NCI-H1048 (cell line): ENCODE measurements at places on chromosomes 2 and 18.

DNA sequence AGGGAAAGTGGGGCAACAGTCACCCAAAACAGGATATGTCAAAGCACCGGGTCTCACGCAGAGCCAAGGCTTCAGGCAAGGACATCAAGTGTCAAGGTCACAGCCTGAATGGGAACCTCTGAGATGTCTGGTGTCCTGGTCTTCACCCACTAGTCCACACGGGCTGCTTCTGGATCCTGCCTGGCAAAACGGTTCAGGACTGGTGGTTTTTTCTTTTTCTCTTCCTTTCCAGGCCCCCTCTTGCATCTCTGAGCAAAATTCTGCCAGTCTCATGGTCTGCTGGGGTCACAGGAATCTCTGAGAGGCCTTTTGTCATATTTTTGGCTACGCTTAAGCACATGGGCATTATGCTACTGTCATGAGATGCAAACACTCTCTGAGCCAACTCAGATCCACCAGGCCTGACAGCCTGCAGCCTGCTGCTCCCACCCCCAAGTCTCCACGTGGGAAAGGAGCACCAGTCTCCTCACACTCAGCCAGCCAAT is 518.2 kb upstream of the ZEB2 start:
- no peak for DNase-seq

DNA sequence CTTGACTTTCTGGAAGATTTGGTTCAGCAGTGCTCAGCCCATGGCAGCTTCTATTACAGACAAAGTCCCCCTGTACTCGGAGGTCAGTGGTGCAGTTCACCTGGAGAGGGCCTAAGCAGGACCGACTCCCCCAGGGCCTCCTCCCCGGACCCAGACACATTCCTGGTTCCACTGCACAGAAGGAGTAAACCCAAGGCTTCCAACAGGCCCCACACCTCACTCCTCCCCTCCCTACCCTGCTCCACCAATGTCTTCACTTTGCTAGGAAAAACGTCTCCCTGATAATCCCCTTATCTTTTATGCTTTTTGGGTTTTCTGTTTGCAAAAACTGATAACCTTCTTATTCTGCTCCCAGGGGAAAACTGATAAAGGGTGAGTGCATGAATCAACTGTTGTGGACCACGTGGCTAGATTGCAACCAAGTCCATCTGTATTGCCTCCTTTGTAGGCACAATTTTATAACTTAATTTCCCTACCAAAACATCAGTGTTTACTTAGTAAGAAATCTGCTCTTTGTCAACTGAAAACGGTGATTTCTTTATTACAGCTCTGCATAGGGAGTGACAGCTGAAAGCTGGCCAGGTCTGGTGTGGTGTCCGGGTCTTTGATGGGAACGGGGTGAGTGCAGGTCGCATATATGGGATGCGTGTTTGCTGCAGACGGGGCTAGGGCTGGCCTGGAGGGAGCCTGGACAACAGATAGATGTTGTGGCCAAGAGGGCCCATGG is 202.5 kb downstream of the GLI2 start:
- DNase-seq: no peak

DNA sequence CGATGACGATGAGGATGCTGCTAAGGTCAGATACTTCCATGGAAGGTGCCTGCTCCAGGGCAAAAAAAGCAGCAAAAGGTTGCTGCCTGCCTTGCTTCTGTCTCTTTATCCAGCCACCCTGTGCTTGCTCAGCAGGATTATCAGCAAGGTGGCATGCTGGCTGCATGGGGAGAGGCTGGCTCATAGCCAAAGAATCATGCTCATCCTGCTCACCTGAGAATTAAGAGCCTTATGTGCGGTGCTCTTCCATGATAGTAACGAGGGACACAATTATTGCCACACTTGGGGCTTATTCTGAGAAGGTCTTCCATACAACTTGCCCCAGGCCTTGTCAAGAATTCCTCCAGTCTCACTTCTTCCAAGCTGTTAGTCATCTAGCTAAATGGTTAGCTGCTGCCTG is 60.4 kb upstream of the SEC11C start:
- DNase-seq: no peak

- no peak for DNase-seq
These were observed 309.0 kb upstream of the CDH2 start for GRCh38 chr18:28485918-28486317.

- no peak for DNase-seq
These were observed 81.5 kb downstream of the EFEMP1 start for GRCh38 chr2:55842046-55842445.

DNA sequence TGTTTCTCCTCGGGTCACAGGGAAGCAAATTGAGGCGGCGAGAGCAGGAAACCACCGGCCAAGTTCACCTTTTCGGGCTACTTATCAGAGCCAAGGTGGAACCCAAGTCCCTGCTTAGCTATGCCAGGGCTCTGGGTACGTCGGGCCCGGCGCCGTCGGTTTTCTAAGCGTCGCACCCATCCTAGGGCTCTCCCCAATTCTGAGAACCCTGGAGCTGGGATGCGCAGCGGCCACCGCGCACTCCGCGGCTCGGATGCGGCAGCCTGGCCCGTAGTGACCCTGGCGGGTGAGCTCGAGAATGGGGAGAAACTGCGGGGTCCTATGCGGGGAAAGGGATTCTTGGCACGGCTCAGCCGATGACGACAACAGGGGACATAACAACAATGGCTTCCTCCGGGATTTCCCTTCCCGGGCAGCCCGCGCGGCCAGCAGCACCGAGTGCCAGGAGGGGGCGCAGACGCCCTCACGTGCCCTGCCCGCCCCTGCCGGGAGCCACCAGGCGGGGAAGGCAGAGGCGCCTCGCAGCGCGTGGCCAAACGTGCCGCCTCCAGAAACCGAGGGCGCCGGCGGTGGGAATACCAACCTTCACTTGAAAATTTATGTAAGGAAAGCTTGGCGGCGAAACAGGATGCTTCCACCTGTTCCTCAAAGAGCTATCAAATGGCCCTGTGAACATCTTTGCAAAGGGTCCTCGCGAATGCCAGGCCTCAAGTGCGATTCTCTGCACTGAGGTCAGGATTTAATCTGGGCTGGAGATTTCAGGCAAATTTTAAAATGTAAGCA is 2.1 kb upstream of the SLC30A3 start:
- no peak for DNase-seq
